ENCODE measurements at places on chromosomes 7 and 10.

DNA sequence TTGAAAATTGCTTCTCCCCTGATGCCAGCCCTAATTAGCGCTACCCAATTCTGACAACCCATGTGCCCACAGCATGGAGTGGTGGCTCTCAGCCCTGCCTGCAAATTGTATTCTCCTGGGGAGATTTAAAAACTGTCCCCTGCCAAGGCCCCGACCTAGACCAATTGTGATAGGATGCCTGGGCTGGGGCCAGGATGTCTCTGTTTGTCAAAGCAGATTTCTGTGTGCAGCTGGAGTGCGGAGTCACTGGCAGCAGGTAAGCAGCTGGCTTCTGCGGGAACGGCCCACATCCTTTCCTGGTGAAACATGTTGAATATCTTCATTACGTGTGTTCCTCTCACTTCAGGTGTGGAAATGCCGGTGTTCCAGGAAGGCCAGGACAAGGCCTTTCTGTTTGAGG, 238.6 kb downstream of the WDR37 start:
- no peak for DNase-seq

DNA sequence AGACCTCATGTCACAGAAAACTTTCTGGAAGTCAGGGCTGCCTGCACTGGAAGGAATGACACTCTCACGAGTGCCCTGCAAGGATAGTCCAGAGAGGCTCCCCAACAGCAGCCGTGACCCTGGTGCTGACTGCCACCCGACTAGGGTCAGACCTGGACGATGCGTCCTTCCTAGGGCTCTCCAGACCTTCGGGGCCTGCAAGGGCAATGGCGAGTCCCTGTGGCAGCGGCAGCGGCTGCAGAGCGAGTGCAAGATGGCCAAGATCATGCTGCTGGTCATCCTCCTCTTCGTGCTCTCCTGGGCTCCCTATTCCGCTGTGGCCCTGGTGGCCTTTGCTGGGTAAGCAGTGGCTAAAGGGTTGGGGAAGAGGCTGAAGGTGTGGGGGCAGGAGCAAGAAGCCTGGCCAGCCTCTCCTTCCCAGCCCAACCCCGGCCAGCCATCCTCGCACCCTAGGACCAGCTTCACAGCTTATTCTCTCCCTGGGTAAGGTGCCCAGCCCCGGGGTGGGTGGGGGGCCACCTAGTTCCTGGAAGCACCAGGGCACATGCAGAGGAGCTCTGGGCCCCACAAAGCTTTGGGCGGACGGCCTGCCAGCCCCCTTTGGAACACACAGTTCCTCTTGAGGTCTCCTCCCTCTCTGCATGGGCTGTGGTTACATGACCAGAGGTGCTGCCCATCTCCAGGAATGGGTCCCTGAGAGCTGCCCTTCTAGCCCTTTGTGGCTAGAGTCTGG, 5.5 kb downstream of the OPN4 start:
- DNase-seq = no peak

GRCh38 chr7:11331128-11332102, 357.7 kb downstream of the PHF14 start:
- DNase-seq = no peak

- DNase-seq = no peak
Observed at GRCh38 chr7:150982351-150982750, 4.2 kb upstream of the KCNH2 start.

GRCh38 chr10:72525689-72526088, 100.2 kb downstream of the MICU1 start:
- DNase-seq = no peak

DNA sequence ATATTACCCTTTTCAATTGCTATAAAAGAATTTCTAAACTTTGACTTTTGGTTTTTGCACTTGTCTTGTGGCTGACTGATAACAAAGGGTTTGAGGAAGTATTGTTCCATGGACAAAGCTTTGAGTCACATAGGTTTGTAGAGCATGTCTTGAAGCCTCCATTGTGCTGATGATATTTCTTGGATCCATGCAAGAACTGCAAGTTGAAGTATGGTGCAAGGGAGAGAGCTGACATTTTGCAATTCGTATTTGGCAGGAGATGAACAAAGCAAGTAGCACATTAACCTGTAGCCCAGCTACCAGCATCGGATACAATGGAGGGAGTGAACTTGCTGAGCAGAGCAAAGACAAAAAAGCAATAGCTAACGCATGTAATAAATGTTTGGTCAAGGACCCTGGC, 23.4 kb downstream of the MGAM2 start:
- DNase-seq = no peak

GRCh38 chr10:131943021-131943814, 38.5 kb downstream of the BNIP3 start:
- no peak for DNase-seq

DNA sequence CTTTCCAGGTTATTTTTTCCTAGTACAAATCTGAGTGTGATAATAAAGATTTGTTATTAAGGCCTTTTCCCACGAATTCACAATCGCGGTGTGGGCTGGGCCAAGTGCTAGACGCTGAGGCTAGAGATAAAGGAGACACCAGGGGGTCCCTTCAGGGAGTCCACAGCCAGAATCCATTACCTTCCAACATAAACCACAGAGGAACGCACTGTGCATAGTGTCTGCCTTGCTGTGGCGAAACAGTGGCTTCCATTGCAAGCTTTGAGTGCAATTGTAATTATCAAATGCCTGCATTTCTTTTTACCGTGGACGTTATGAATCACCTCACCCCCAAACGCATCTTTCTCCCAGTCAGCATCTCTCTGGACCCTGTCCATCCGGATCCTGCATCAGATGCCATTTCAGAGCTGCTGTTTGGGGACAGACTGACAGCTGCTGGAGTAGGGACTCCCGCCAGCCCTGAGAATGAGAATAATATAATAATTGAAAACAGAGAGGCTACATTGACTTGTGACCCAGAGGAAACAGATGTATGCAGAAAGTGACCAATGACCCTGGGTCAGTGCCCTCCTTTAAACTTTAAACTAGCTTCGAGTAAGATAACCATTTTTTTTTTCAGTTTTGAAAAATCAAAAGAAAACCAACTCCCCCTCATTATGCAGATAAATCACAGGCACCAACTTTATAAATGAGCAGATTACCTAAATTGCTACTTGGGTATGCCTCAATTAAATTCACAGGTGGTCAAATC, 456.2 kb upstream of the NRP1 start:
- no peak for DNase-seq

DNA sequence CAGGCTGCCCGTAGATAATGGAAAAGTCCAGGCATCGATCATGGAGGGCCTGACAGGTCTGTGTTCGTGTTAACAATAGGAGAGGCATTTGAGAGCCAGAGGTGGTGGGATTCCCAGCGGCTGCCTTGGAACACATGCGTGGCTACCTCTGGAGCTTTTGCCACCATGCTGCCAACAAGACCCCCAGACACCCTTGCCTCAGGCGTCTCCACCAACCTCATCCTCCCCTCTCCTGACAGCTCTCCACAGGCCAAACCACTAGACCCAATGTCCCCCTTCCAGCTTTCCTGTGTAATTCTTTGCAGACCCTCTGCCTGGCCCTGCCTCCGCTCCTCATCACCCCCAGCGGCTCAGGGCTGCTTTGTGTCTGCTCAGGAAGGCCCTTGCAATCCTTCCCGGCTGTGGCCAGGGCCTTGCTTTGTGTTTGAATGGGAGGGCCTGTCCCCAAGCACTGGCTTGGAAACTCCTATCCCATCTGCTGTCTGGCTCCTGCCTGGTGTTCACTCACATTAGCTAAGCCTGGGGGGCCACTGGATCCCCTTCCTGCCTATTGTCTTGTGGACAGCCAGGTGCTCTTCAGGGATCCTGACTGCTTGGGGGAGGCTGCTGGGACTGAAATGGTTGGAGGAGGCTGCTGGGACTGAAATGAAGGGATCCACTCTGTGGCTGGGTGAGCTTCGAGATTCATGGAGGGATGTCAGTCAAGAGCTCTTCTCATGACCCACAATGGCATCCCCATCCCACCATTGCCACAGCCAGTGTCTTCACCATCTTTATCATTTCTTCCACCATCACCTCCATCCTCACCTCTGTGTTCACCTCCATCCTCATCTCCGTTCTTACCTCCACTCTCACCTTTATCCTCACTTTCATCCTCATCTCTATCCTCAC, 60.8 kb upstream of the ELN start:
- no peak for DNase-seq

- DNase-seq = no peak
Observed at GRCh38 chr7:99002148-99002826, 124.0 kb downstream of the TRRAP start.

GRCh38 chr7:140645166-140645900, 4.7 kb upstream of the DENND2A start:
- no peak for DNase-seq

- no peak for DNase-seq
Observed at GRCh38 chr7:98617960-98618418, 904 bp downstream of the NPTX2 start.

DNA sequence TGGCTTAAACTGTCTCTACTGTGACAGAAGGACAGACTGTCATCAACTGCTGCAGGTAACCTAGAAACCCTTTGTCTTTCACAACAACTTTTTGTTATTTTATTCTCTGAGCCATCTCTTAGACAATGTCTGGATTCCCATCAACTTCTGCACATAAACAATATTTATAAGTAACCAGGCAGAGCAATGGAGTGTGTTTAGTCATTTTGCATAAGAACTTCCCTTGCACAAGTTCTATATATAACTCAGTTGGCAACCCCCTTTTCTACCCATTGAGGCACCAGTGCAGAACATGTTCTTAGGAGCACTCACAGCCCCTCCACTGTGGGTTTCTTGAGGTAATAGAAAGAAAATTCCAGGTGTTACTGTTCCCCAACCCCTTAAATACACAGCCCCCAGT, 65.0 kb upstream of the IL6 start:
- no peak for DNase-seq

- no peak for DNase-seq
Observed at GRCh38 chr7:36862771-36863261, 138.5 kb upstream of the AOAH start.

GRCh38 chr10:110995301-110995700, 75.9 kb downstream of the SHOC2 start:
- DNase-seq = no peak

GRCh38 chr10:46227936-46228562, 58.7 kb upstream of the ANTXRL start:
- DNase-seq = no peak

GRCh38 chr7:93279541-93279940, 47.4 kb downstream of the VPS50 start:
- no peak for DNase-seq
